MCF 10A (cell line): ENCODE measurements at places on chromosomes 12 and 14.

- H3K27me3 ChIP-seq = no peaks in the 10 kb centered on the region
- no peak for DNase-seq
- H3K4me1 ChIP-seq = peaks cover 29% of the 10 kb centered on the region
- H3K36me3 ChIP-seq = peaks cover 8% of the 10 kb centered on the region
- H3K4me3 ChIP-seq = no peak overlapping the region
Measured at GRCh38 chr12:27528788-27529187, 4.8 kb downstream of the PPFIBP1 start.

GRCh38 chr12:460261-461230, 807 bp downstream of the B4GALNT3 start:
- peaks cover 35% of the 10 kb centered on the region for H3K27me3 ChIP-seq
- peak overlapping the region; percentile 71 for H3K4me3 ChIP-seq
- peaks cover 27% of the 10 kb centered on the region for H3K4me1 ChIP-seq
- no peak overlapping the region for H3K27ac ChIP-seq
- no peaks in the 10 kb centered on the region for H3K36me3 ChIP-seq

DNA sequence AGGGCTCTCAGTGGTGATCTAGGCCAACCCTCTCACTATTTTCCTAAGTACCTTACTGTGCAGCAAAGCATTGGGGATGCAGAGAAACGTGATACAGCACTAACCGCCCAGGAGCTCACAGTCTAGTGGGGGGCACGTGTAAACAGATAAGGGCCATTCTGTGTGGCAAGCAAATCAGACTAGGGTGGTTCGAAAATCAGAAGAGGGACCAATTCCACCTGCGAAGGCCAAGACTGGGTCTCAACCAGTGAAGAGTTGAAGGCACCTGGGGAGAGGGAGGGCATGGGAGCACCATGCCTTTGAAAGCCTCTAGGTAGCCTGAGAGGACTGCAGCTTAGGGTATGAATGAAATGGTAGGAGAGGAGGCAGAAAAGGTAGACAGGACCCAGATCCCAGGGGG, 2.2 kb downstream of the PITPNM2 start:
- no peak for DNase-seq
- H3K4me1 ChIP-seq = no peaks in the 10 kb centered on the region
- no peaks in the 10 kb centered on the region for H3K27me3 ChIP-seq
- no peak overlapping the region for H3K27ac ChIP-seq
- H3K36me3 ChIP-seq = peaks cover 4% of the 10 kb centered on the region

GRCh38 chr12:51600721-51601120, 9.7 kb downstream of the SCN8A start:
- H3K36me3 ChIP-seq = no peaks in the 10 kb centered on the region
- DNase-seq = no peak
- H3K27me3 ChIP-seq = peaks cover 49% of the 10 kb centered on the region

- H3K4me1 ChIP-seq = peaks cover 14% of the 10 kb centered on the region
- DNase-seq = peak; percentile 39
- no peaks in the 10 kb centered on the region for H3K27me3 ChIP-seq
- no peaks in the 10 kb centered on the region for H3K36me3 ChIP-seq
- no peak overlapping the region for H3K27ac ChIP-seq
Measured at GRCh38 chr14:52044791-52045522, 23.9 kb downstream of the NID2 start.

GRCh38 chr12:74620921-74621320, 83.3 kb downstream of the ATXN7L3B start:
- H3K36me3 ChIP-seq = no peaks in the 10 kb centered on the region
- H3K27ac ChIP-seq = no peak overlapping the region
- DNase-seq = no peak
- peaks cover 7% of the 10 kb centered on the region for H3K4me1 ChIP-seq
- no peak overlapping the region for H3K4me3 ChIP-seq

DNA sequence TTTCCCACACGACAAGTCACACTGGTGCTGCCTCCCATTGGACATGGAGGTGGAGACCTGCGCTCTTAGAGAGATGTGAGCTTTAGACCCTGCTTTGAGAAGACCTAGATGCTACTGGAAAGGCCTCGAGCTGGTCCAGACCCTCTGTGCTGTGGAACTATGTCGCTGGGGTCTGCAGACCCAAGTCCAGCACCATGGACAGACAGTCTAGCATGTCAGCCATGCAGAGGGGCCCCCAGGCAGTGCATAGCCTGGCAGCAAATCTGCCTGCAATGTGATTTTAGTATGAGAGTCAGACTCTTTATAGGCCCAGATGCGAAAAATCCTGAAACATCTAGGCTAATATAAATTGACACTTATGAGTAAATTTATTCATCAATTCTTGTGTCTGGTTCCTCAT, 141.5 kb downstream of the NTF3 start:
- DNase-seq = no peak
- H3K4me3 ChIP-seq = no peak overlapping the region
- no peaks in the 10 kb centered on the region for H3K27me3 ChIP-seq

DNA sequence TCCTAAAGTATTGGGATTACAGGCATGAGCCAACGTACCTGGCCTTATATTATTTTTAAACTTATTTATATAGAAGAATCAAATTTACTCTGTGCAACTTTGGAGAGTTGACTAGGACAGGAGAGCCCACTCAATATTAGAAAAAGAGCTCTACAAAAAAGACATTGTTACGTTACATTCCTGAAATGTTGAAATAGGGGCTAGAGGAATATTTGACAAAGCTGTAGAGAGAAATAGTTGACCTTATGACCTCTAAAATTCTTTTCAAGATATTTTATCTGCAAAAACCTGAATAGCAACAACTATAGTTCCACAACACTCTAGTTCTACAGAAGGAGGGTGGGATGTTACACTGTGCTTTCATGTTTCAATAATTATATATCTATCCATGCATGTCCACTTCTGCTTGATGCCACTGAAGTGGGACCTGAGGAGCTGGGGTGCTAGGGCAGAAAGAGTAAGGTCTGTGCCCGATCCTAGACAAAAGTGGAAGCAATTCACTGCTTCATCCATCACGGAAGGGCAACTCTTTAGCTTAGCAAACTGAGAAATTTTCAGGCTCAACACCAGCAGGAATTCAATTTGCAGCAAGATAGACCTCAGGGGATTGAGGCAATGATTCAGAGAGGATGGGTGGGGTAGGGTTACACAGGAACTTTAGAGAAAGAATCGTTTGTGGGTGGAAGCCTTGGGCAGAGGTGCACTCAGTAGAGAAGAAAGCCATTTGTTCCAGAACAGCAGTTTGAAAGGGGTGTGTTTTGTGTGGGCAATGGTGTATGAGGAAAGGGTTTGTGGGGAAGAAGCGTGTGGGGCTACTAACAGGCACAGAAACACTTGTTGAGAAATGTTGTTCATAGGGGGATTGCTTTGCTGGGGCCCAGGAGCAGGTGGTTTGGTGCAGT, 16.0 kb upstream of the RNASE10 start:
- no peaks in the 10 kb centered on the region for H3K27me3 ChIP-seq
- peaks cover 26% of the 10 kb centered on the region for H3K4me1 ChIP-seq
- H3K27ac ChIP-seq = peak overlapping the region; percentile 1
- H3K4me3 ChIP-seq = no peak overlapping the region

DNA sequence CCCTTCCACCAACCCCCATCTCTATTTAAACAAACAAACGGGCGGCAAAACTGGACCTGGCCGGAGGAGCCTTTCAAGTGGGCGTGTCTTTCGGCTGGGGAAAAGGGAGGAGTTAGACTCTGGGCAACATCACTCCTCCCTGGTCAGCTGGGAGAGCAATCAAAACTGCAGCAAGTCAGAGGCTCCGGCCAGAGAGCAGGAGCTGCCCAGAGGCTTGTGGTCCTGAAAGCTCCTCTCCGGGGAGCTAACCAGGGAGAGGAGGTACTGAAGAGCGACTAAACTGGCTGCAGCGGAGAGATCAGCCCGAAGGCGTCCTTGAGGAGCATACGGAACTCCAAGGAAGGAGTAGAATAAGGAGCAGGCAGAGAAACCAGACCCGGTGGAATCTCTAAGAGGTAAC, at the start of gene NEUROD4:
Gene NEUROD4 (plus strand): TSS at position 191 of the 400 bp plus-strand sequence. CDS start 6,466 bp downstream, outside the sequence.
- H3K36me3 ChIP-seq = no peaks in the 10 kb centered on the region
- H3K4me3 ChIP-seq = no peak within 1 kb of the TSS
- H3K27me3 ChIP-seq = peaks cover 64% of the 10 kb centered on the region
- H3K27ac ChIP-seq = no peak within 1 kb of the TSS
- no peaks in the 10 kb centered on the region for H3K4me1 ChIP-seq

- no peak overlapping the region for H3K4me3 ChIP-seq
- no peaks in the 10 kb centered on the region for H3K27me3 ChIP-seq
- H3K36me3 ChIP-seq = no peaks in the 10 kb centered on the region
- no peaks in the 10 kb centered on the region for H3K4me1 ChIP-seq
Measured at GRCh38 chr14:59761851-59762250, 108.7 kb downstream of the RTN1 start.

DNA sequence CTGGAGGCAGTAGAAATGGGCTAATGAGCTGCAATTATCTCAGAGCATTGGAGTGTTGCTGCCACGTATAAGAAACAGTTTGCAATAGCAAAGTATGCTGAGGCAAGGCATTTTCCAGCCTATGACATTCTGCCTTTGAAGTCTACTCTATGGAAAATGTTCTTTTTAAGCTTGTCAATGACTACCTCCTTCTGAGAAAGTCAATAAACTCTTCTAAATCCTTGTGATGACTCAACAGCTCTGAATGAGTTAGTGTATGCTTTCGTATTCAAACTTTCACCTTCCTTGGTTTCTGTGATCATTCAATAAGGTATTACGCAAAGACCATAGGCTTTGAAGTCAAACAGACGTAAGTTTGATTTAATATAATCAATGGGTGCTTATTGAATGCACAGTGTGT, 111.2 kb downstream of the CAPZA3 start:
- H3K27me3 ChIP-seq = no peaks in the 10 kb centered on the region
- DNase-seq = peak; percentile 35
- no peaks in the 10 kb centered on the region for H3K4me1 ChIP-seq
- no peak overlapping the region for H3K4me3 ChIP-seq

DNA sequence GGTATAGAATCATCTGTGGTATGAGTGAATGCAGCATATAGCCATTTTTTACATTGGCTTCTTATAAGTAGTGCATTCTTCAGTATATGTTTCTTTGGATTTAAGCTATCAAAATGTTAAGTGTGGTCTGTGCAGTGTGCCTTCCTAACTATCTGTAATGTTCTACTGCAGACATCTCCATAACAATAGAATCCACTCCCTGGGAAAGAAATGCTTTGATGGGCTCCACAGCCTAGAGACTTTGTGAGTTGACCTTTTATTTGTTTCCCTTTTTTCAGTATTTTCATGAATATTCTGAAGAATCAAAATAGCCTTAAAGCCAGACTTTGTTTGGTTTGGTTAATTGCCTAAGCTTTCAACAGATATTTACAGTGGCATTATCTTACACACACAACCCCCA, 107.2 kb downstream of the ZFC3H1 start:
- H3K36me3 ChIP-seq = no peaks in the 10 kb centered on the region
- no peak overlapping the region for H3K27ac ChIP-seq
- no peak for DNase-seq
- H3K4me1 ChIP-seq = no peaks in the 10 kb centered on the region
- H3K27me3 ChIP-seq = no peaks in the 10 kb centered on the region

DNA sequence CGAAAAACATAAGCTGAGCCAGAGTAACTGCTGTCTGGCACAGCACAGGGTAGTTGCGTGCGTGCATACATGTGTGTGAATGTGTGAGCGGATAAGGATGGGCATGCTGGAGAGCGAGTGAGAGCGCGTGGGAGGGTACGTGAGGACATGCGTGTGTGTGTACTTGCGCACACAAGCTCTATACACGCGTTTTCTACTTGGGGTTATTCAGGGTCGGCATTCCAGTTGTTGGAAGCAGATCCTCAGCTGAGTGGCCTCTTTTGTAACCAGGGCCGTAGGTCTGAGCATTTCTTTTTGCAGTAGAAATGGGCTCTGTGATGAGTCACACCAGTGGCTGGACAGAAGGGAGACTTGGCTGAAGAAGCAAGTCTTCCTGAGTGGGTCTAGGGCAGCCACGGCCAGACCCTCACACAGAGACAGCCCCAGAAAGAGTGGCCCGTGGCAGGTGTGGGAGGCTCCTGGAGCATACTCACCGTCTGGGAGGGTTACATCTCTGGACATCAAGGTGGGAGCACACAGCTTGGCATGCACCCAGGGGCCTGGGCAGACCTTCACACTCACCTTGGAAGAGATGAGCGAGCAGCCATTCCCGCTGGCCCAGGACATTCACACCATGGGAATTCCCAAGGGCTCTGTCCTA, 78.0 kb downstream of the LRRC74A start:
- H3K4me3 ChIP-seq = peak overlapping the region; percentile 55
- peak; percentile 78 for DNase-seq
- no peaks in the 10 kb centered on the region for H3K27me3 ChIP-seq
- peaks cover 5% of the 10 kb centered on the region for H3K36me3 ChIP-seq
- H3K27ac ChIP-seq = peak overlapping the region; percentile 57

GRCh38 chr14:105346200-105346533, 31.6 kb downstream of the PACS2 start:
- DNase-seq = no peak
- H3K36me3 ChIP-seq = peaks cover 4% of the 10 kb centered on the region
- no peaks in the 10 kb centered on the region for H3K27me3 ChIP-seq
- H3K4me1 ChIP-seq = no peaks in the 10 kb centered on the region
- H3K27ac ChIP-seq = no peak overlapping the region

DNA sequence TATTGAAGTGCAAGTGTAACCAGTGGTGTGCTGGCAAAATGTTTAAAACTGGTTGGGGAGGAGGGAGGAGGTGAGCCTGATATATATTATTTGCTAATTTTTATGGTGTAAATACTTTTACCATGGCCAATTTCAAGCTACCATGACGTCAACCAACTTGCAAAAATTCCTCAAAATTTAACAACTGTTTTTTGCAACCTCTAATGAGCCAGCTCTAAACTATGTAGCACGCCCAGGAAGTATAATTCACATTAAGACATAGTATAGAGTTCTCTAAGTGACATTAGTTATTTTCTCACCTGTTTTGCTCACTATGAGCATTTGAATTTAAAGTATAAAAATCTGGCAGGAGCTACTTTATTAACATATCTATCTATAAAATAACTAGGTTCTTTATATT, 41.4 kb downstream of the ATL1 start:
- H3K4me3 ChIP-seq = no peak overlapping the region
- no peaks in the 10 kb centered on the region for H3K27me3 ChIP-seq
- peak overlapping the region; percentile 98 for H3K27ac ChIP-seq
- H3K4me1 ChIP-seq = peaks cover 48% of the 10 kb centered on the region
- peak; percentile 32 for DNase-seq
- no peaks in the 10 kb centered on the region for H3K36me3 ChIP-seq

GRCh38 chr12:513446-513845, 53.7 kb downstream of the B4GALNT3 start:
- no peak overlapping the region for H3K4me3 ChIP-seq
- H3K27ac ChIP-seq = no peak overlapping the region
- H3K27me3 ChIP-seq = no peaks in the 10 kb centered on the region
- H3K4me1 ChIP-seq = peaks cover 21% of the 10 kb centered on the region
- no peak for DNase-seq

GRCh38 chr14:78721756-78722480, 551.7 kb downstream of the NRXN3 start:
- H3K36me3 ChIP-seq = no peaks in the 10 kb centered on the region
- H3K27ac ChIP-seq = no peak overlapping the region
- DNase-seq = no peak
- H3K27me3 ChIP-seq = peaks cover 37% of the 10 kb centered on the region
